ENCODE measurements at places on chromosomes 13 and 19.

GRCh38 chr19:3672575-3672948 lies 27.7 kb downstream of the PIP5K1C start:
- no peak for DNase-seq

DNA sequence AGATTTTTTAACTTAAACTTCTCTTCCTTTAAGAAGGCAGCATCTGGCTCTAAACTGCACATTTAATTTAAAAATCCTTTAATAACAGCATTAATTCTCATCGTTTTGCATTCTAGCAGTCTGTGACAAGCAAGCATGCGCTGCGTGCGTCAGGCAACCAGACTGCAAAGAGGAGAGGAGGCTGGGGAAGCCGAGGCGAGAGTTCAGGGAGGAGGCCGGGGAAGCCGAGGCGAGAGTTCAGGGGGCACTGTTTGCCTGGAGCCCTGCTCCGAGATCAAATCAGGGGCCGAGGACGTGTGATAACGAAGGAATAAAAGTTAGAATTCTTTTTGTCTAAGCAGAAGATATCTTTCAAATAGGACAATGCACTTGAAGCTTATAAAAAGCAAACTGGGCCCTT lies 435.7 kb downstream of the EFNB2 start:
- DNase-seq: no peak

DNA sequence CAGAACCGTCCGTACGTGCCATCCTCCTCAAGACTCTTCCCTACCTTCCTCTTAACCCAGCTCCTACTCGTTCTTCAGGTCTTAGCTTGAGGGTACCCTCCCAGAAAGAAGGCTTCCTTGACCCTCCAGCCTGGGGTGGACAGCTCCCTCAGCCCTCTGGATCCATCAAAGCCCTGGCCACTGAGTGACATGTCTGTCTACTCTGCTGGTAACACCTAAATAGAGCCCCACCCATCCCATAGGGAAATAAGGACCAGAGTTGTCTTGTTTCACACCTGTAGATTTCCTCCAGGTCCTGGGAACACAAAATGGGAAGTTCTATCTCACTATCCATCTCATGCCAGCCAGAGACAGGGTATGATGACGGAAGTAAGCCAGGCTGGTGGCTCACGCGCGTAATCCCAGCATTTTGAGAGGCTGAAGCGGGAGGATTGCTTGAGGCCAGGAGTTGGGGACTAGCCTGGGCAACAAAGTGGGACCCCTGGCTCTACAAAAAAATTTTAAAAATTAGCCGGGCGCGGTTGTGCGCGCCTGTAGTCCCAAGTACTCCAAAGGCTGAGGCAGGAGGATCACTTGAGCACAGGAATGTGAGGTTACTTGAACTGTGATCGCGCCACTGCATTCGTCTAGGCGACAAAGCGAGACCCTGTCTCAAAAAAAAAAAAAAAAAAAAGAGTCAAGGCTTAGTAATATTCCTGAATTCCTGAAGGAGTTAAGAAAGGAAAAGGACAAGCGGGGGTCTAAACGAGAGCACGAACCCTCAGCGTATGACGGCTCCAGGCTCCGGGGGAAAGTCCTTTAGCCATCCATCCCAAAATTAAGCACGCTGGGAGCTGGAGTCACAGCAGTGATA lies 566 bp upstream of the CCDC97 start:
- DNase-seq: no peak

- peak; percentile 62 for DNase-seq
These were observed 13.1 kb downstream of the TJP3 start for GRCh38 chr19:3721131-3721886.

DNA sequence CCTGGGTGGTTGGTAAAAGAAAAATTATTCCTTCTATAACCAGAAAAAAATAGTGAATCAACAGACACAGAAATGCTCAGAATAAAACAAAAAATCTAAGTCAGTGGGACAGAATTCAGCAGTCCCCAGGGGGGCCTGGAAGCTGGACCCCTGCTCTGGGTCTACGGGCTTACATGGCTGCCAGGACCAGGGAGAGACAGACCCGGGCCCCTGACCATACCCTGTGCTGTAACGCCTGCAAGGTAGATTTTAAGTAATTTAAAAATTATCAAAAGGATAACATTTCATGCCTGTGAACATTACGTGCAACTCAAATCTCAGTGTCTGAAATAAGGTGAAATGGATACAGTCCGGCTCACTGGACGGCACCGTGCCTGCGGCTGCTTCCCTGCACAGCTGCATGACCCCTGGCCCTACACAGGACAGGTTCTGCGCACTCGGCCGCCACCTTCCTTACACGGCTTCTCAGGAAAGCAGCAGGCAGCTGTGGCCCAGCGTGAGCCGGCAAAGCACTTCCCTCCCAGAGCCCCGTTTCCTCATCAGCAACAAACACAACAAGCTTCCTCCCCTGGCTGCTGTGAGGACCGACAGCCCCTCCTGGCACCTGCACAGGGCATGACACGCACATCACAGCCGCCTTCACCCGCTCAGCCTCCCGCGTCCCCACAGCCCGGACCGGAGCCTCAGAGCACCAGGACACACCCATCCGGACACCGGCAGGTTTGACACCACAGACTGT lies 22.2 kb downstream of the RASA3 start:
- DNase-seq: no peak

DNA sequence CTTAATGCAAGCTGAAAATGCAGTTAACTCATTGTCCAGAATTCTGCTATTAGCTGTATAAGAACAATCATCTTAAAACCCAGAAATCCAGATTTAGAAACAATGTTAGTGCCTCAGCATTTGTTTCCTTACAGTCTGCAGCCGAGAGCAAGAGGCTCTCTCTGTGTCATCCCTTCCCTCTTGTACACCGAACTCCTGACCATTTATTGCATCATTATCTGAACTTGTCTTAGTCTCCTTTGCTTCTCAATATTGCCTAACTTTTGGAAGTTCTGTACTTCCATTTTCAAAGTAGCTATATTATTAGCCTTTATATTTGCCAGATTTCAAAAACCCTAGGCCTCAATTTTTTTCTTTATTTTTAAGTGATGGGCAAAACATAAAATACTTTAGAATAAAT lies 27.1 kb downstream of the RNASEH2B start:
- no peak for DNase-seq

- DNase-seq: peak; percentile 47
These were observed 9.3 kb upstream of the RANBP3 start for GRCh38 chr19:5987077-5987818.

DNA sequence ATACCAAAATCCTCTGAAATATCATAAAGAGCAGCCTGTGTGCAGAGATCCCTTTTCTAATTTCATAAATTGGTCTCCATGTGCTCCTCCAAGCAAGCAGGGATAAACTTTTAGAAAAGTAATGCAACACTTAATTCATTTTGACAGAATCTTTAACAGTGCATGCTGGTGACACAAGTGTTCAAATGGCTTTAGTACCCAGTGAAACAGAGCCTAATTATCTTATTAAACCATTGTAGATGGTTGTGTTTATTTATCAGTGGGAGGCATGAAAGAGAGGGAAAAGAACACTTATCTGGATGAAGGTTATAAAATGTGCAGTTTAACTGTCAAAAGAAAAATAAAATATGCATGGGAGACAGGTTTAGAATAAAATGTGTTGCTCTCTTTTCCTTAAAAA lies 945.0 kb upstream of the PCDH20 start:
- DNase-seq: no peak

DNA sequence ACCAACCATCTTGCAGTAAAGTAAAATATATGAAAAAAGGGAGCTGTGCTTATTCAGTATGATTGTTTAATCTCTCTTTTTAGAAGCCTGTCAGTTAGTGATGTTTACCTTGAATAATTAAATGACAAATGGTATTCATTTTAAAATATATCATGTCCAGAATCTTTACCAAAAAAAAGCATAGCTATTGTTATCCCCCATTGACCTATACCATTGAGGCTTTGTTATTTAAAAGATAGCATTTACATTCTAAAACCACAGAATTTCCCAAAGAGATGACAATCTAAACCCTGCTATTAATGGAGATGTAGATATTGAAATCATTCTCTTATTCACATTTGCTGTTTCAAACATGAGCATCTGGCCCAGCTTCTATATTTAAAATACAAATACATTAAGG lies 2.2 kb downstream of the CNMD start:
- no peak for DNase-seq
